ENCODE measurements at places on chromosomes 2 and 18. TPM values are rescaled to one million over a fixed set of nuclear protein-coding genes. Genes with fewer than 3 reads are reported as not detected.

GRCh38 chr2:189865826-189866225 is 81.6 kb downstream of the PMS1 start:
- DNase-seq: no peak

- no peak for DNase-seq
Observed at GRCh38 chr2:168139852-168140251, 107.5 kb downstream of the STK39 start.

- no peak for DNase-seq
Observed at GRCh38 chr18:45852631-45853030, 27.2 kb downstream of the SIGLEC15 start.

GRCh38 chr2:168577885-168578284 is 121.8 kb downstream of the CERS6 start:
- DNase-seq: no peak

- DNase-seq: no peak
Observed at GRCh38 chr2:66897691-66898150, 462.8 kb downstream of the MEIS1 start.

DNA sequence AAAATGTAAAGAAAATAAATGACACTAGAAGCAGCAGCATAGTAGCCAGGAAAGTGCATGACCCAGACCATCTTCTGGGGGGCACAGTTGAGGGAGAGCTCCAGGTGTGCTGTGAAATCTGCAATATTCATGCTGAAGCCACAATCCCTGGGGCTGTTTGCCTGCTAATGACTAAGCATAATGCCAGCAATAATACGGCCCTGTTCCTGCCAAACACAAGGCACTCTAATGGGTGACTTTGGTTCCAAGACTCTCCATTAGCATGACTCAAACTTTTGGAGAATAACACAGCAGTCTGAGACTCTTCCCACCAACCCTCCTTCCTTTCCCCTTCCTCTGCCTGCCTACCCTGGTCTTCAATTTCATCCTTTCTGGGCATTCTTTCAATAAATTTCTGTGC is 77.9 kb upstream of the DOCK10 start:
- no peak for DNase-seq

- peak; percentile 71 for DNase-seq
Observed at GRCh38 chr2:29012211-29012681, 31.1 kb downstream of the TOGARAM2 start.

DNA sequence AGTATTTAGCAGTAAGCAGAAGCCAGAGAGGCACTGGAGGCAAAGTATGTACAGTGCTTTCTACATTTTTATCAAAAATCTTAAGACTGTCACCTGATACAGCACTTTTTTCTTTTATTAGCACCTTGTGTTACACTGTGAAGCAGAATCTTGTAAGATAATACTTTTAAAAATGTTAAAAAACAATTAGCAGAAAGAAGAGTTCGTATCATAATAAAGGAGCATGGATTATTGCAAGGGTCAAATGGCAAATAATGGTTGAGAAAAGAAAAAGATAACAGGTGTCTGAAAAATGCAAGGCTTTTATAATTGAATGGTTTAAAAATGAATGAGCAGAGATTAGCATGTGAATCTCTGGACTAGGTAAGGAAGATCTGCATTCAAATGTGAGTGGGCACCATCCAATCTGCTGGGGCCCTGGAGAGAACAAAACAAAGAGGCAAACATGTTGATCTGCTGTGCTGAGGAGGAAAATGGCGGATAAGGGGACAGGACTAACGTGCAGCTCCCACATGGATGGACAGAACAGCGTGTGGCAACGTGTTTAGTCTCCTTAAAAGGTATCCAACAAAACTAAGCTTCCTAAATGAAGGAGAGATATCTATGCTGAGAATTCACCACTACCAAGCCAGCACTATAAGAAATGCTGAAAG is 9.5 kb downstream of the CEBPZOS start:
- DNase-seq: no peak

- DNase-seq: no peak
Observed at GRCh38 chr18:45854036-45854586, 28.6 kb downstream of the SIGLEC15 start.

DNA sequence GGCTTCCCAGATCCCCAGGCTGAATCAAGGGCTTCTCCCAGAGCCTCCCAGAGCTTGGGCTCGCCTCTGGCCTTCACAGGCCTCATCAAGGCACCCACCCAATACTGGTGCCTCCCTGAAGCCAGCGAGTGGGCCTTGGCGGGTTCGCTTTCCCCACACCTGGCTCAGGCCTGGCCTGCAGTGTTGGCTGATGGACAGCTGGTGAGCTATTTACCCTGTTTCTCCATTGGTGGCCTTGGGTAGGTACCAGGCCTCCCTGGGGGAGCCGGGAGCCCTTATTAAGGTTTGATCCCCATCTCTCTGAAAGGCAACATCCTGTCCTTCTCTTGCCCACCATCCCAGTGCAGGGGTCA is 18.2 kb upstream of the DUSP2 start:
- DNase-seq: no peak

DNA sequence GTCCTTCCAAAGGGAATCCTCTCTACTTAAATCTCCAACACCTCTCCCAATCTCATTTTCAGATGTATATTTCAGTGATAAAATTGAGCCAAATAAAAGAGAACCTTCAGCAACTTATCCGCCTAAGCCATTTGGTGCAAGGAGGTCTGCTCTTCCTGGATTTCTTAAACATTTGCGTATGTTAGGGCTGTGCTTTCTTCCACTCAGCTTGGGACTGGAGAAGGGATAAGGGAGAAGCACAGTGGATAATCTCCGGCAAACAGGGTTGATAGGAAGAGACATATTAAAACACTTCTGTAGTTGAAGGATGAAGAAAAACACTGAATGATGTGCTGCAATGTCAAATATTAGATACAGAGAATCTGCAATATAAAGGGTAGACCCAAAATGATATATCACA is 796.2 kb downstream of the KCNJ3 start:
- no peak for DNase-seq

DNA sequence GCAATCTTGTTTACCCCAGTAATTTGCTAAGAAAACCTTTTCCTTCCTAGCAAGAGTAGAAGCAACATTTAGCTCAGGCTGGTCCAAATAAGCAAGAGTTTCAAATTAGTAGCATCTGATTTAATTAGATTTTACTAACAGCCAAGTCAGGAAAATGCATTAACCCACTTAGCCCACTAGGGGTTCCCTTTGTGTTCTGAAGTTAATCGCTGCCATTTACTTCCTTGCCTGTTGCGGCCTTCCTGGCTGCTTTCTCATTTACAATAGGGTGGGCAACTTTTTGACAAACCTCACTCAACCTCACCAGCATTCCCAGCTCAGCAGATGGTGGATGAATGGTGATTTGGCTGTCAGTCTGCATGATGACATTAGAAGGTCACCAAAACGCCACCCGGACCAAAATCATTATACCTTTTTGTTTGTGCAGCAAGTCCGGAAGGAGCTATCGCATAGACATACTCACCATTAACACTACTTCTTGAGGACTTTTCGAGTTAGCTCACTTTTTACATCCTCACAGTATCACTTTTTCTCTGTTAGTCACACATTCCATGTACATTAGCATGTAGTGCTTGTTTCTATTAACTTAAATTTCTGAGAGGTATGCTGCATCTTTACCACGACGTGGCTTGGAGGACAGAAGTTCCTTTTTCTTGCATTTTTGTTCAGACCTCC is 101.5 kb upstream of the SETBP1 start:
- DNase-seq: peak; percentile 55

- no peak for DNase-seq
Observed at GRCh38 chr2:16682431-16683118, 16.9 kb upstream of the CYRIA start.

DNA sequence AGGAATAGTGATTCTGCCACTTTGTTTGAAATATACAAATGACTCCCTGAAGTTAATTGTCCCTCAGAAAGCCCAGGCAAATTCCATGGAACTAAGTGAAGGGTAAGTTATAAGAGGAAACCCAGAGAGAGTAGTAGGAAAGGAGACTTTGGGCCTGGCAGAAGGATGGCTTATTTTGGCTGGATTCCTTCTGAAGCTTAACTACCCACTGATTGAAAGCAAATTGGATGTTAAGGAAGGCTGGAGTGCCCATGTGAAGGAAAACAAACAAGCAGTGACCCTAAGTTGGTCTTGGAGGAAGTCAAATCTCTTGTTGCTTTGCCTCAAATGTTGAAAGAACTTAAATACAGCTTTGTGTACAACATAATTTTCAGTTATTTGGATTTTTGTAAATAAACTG is 1106.4 kb upstream of the ZEB2 start:
- no peak for DNase-seq

DNA sequence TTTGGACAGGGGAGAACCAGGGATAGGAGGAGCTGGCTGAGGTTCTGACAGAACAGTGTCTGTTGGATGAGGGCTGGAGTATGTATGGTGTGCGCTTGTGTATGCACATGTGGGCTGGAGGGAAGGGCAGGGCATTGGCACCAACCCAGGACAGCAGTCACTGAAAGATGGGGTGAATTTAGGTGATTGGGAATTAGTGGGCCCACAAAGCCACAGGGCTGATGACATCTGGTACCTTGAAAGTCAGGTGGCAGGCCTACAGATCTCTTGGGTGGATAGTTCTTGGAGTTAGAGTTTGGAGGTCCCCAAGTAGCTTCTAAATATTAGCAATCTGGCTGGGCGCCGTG is 45.7 kb downstream of the C2orf42 start:
- no peak for DNase-seq

- DNase-seq: no peak
Observed at GRCh38 chr2:18623782-18624181, 34.4 kb upstream of the NT5C1B start.

GRCh38 chr18:32909798-32910561 is 137.2 kb upstream of the KLHL14 start:
- no peak for DNase-seq

DNA sequence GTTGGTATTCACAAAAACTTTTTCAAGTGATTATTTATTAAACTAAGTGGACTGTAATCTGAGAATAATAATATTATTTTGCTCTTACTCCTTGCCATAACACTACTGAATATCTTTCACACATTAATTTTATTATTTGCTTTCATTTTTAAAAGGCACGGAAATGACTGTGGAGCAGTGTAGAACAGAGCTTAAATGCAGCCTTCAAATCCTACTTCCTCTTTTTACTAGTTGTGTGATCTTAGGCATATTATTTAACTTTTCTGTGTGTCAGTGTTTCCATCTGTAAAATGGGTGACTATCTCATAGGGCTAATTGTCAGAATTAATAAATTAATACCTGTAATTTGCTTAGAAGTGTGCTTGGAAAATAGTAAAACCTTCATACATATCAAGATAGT is 55.5 kb upstream of the SLC8A1 start:
- no peak for DNase-seq

DNA sequence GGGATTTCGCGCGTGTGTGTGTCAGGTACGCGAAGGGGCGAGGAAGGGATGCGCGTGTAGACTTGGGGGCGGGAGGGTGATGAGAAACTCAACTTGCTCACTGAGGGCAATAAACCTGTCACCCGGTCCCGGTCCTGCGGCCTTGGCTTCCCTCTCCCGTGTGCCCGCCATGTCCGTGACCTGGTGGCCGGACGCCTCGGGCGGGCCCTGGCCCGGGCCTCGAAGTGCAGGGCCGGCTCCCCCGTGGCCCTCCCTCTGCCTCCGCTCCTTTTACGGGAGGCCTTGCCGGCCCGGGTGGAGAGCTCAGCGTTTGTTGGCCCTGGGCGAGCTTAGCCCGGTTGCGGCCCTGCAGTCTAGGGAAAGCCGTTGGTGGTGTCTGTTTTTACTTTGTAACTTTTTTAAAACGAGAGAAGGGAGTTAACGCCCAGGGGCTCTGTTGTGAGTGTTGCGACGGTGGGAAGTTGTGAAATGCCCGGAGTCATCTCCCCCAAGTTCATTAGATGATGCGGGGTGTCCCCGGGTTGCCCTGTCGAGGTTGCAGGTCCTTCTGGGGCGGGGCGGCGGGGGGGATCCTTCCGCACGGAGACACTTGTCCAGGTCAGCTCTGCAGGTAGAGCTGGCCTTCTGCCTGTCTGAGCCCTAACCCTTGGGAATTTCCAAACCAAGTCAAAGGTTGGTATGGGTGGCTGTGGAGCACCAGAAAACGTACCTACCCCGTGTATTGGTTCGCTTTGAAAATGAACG is 883 bp downstream of the SMCHD1 start:
- DNase-seq: peak; percentile 81

- DNase-seq: peak; percentile 87
Observed at GRCh38 chr18:77124452-77124922, 8.1 kb downstream of the MBP start.

DNA sequence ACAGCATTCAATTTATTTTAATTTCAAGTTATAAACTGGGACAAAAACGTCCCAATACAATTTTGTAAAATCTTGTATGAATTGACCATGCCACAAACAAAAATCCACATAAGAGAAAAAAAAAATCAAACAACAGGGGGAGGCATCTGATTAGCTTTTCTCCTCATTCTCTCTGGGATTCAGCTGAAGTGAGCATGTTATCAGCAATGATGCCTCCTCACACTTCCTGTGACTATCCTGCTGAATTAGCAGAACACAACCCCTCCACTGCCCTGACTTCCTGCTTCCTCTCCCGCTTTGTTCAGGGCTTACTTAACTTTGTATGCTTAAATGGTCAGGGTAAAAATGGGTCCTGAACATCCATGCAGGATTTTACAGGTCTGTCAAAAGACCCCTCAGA is 132.2 kb upstream of the ITGB6 start:
- peak; percentile 71 for DNase-seq

GRCh38 chr18:29034113-29034856 is 857.4 kb upstream of the CDH2 start:
- no peak for DNase-seq

DNA sequence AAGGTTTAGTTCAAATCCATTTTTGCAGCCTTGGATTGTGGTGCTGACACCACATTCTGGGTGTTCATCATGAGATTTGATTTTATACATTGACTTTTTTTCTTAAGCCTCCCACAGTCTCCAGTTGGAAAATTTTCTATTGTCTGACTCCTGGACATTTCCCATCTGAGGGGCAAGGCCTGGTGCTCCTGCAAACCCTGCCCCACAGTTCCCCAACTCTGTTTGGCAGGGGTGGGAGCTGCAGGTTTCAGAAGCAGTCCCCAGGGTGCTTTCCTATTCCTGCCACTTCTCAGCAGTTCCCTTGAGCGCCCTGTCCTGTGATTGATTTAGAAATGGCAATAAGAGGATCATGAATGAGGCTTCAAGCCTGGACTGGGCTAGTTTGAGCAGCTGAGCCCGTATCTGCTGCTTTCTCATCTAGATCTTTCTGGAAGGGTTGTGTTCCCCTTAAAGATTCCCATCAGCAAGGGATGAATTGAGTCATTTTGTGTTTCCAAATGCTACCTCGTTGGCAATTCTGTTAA is 77.0 kb downstream of the CIB4 start:
- DNase-seq: no peak

The MALT1 gene
- 22.7 TPM for total RNA-seq

The RBM44 gene
- total RNA-seq: 0.42 TPM

The DSG1 gene
- total RNA-seq: not detected

The NEB gene
- 0.09 TPM for total RNA-seq

The DSEL gene
- total RNA-seq: not detected

The EEF1B2 gene
- 761 TPM for total RNA-seq

The YWHAQ gene
- 321 TPM for total RNA-seq

The TNFAIP6 gene
- not detected for total RNA-seq

The MTA3 gene
- 31.7 TPM for total RNA-seq

The MTCL1 gene
- 0.40 TPM for total RNA-seq

The FOXI3 gene
- not detected for total RNA-seq

All from activated CD4-positive, alpha-beta T cell treated with anti-CD3 and anti-CD28 coated beads, Interleukin-2, amount 10 ng/mL, durations not matched to agents 24 days and 14 days (primary cell).